ENCODE measurements at places on chromosomes 6 and 20.
A peak's percentile ranks its signal among the peaks of the same experiment; 100 is the strongest.

- peak; percentile 44 for DNase-seq
These were observed 57.8 kb upstream of the PNRC1 start for GRCh38 chr6:89022798-89023197.

DNA sequence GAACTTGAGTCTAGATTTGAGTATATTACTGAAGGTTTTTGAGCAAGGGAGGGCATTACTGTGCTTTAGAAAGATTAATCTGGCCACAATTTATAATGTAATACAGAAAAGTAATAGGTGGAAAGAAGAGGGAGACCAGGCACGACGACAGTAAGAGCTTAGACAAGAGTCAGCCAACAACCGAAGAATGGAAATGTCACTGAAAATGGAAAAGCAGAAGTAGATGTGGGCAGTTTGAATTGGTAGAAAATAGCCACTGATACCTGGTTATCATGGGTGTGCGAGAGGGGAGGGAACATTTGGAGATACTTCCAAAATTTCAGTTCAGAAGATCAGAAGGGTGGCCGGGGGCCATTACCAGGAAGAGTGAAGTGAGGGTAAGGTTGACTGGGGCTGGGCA is 339.1 kb downstream of the UTRN start:
- DNase-seq, result no peak

DNA sequence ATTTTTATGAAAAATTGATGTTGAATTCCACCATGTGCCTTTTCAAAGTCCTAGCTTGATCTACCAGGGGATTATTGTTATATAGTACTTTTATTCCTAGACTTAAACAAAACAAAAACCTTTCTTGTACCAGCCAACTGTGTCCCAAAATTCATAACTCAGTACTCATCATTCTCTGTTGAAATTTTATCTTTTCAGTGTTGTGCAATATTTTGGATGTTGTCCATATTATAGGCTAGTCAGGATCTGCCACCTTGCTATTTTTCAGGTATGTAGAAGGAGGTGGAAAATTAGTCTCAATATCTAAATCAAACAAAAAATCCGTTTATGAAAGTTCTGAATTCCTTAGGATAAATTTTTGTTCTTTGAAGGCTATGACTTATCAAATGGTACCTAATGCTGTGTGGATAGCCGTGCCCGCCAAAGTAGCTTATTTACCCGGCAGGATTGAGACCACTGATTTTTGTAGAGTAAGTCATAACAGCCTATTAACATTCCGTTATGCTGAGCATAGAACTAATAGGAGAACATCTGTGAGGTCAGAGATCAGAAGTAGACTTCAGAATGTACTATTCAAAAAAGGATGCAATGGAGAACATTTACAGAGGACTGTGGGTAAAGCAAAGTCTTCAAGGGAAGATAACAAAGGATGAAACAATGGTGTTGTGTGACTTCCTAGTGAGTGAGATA is 304.7 kb downstream of the SOX4 start:
- no peak for DNase-seq

DNA sequence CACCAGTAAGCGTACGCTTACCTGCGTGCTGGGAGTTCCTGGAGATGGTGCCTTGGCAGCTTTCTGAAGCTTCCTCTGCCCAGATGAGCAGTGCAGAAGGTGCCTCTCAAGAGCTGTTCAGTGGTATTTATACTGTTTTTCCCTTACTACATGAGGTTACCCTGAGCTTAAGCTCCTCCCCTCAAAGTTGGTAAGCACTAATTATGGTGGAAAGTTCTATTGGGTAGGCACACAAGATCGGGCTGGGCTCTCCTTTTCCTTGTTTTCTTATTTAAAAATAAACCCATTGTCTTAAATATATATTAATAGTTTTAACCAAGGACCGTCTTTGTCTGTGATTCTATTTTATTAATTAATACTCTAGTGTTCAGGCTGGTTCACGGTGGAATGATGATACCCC is at the start of gene COL10A1:
TSS of gene COL10A1 (minus strand) at position 101 of the 400 bp plus-strand sequence. CDS start 640 bp downstream, outside the sequence.
- DNase-seq, result no peak

- no peak for DNase-seq
These were observed 325.2 kb downstream of the NRN1 start for GRCh38 chr6:5681480-5681879.

DNA sequence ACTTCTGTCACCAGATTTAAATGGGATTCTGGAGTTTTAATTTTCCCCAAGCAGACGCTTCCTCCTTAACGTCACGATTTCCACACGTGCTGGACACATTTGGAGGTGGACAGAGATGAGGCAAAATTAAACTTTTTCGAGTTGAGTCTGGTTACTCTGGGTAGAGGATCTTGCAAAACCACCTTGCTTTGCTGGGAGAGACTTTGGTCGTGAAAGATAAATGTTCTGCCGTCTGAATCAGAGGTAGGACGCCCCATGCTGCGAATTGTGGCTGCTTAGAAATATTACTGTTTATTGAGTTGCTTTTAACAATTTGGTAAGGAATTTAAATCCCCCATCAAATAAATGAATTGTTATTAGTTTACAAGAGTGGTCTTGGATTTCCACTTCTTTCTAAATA is 46.8 kb downstream of the CTCFL start:
- no peak for DNase-seq

GRCh38 chr6:32882879-32883250 is 28.9 kb downstream of the PSMB9 start:
- DNase-seq, result peak; percentile 79

DNA sequence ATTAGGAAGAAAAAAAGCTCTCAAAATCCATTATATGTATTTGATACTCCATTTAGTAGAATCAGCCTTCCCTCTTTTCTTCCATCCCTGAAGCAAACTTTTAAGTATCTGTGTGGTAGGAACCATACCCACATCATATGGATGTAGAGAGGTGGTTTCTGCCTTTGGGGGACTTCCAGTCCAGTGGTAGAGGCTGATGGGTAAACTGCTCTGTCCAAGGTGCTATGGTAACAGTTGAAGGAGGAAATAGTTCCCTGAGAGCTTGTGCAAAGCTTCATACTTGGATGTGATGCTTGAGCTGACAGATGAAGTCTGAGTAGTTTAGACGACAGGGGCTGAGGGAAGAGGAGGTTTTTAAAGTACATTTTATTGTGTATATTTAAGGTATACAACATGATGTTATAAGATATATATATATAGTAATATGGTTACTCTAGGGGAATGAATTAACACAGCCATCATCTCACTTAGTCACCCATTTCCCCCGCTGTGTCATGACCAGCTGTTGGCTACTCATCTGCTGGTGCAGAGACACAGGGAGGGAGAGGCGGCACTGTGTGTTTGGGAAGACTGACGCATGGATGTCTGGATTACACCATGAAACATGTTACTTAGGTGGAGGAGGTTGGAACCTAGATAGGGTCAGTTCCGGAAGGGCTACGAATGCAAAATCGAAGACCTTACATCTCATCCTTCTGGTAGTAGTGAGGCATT is 185.2 kb downstream of the FARS2 start:
- DNase-seq, result no peak

DNA sequence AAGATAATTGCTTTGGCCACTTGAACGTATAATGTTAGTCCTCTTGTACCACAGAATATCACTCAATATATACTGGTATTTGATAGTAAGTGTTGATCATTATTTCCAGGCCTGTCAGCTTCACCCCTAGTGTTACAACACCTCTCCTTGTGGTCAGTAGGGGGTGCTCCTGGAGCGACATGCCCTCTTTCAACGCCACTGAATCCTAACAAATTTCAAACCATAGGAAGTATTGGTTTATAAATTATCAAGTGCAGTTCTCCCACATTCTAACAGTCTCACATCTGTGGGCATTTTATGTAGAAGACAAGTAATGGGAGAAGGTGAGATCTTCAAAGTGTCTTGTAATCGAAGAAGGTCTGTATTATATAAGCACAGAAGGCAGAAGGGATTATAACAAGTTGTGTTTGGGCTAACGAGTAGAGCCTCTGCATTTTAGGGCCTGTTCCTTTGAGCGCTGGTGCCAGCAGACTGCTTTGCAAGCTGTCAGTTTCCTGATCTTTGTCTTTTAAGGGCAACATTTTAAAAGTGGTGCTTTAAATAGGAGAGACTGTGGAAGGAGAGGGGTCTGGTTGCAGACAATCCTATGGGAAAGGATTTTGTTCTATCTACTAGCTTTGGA is 57.1 kb upstream of the CEP162 start:
- DNase-seq, result peak; percentile 6

DNA sequence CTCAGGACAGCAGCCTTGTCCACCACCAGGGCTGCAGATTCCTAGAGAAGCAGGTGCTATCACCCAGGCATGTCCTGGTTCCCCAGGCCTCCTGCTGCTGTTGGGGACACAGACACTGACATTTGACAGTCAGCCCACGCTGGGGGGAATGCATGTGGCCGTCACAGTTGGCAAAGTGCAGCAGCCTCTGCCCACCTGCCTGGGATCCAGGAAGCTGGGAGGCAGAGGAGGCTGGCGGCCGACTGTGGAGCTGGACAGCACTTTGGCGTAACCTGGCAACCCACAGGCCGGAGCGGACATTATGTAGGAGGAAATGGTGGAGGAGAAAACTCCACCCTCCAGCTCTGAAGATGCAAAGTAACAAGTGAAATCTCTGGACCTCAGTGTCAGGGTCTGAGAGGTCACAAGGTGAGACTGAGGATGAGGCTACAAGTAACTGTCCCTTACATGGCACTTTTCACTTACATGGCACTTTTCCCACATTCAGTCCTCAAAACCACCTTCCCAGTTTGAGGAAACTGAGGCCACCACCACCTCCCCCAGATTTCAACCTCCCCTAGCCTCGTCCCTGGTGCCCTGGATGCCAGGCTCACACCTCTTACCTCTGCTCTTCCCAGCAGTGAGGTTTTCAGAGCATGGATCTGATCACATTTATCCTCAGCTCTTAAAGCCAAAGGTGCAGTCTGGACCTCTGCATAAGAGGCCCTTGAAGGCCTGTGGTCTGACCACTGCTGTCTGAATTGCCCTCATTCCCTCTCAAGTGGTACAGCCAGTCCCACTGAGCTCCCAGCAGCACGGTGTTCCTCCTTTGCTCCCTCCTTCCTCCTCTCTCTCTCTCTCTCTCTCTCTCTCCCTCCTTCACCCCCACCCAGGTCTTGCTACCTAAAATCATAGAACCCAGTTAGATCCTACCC is 8.7 kb downstream of the MAP1LC3A start:
- DNase-seq, result no peak

DNA sequence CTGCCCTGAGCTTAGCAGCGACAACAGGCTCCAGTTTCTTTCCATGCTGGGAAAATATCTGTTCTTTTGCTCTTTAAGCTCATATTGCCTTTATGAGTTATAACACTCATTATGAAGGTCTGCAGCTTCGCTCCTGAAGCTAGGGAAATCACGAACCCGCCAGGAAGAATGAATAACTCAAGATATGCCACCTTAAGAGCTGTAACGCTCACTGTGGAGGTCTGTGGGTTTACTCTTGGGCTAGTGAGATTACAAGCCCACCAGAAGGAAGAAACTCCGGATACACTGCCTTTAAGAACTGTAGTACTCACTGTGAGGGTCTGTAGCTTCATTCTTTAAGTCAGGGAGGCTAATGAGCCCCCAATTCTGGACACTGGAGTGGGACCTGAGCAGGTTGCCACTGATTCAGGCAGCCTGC is 3.0 kb upstream of the SSR1 start:
- DNase-seq, result no peak

DNA sequence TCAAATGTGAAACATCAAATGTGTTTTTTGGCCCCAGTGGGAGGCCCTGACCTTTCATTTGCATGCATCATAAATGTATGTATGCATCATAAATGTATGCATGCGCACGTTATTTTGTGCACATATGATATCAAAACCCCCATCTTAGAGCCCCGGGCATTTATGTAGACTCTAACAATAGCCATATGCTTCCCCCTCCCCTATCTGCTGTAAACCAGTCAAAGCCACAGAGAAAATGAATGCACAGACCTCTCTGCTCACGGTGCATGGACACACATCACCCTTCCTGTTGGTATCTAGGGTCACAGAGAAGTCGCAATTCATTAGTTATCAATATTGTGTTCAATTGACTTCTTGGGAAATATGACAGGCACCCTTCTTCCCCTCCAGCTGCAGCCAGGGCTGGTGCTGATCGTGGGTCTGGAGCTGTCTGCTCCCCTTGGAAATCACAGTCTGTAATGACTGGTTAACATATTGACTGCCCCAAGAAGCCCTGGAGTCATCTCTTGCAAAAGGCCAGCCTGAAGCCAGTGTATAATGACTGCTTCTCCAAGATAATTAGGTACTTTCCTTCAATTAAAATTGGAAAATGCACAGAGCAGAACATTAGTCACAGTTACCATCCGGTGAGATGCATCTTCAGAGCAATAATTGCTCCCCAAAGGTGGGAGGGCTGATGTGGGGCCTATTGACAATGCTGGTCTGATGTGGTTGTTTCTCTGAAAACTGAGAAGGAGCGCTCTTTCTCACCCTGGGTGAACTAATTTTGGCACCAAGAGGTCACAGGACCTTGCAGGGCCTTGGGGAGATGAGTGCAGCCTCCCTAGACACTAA is 532.2 kb downstream of the CDH26 start:
- no peak for DNase-seq

GRCh38 chr20:59013959-59014608 is 5.1 kb upstream of the TUBB1 start:
- peak; percentile 19 for DNase-seq

DNA sequence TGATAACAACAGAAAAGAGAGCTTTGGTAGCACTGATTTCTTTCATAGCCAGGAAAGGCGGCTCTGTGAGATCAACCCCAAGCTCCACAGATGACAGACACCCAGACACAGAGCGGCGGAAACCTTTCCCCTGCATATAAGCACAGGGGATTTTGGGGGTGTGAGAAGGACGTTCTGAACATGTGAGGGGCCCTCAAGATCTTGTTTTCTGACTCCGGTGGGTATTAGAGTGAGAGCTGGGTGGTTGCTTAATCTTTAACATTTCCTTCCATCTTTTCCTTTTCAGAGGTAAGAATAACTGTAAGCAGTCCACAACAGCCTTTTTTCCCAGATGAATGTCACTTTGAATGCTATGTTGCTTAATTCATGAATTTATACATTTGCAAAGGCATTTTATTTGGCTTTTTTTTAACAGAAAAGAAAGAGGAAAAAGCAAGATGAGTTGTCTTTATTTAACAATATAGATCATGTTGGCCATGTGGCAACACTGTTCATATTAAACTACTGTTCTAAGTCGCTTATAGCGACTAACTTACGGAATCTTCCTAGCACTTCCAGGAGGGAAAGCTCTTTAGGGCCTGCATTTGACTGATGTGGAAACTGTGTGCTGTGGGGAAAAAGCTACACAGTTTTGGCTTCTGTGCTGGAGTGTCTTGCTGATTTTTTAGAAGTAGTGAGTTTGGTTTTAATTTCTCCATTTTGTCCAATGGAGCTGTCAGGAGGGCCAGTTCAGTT is 80.5 kb upstream of the NAA20 start:
- no peak for DNase-seq

GRCh38 chr20:63279931-63280330 is 7.3 kb downstream of the ARFGAP1 start:
- DNase-seq, result no peak

DNA sequence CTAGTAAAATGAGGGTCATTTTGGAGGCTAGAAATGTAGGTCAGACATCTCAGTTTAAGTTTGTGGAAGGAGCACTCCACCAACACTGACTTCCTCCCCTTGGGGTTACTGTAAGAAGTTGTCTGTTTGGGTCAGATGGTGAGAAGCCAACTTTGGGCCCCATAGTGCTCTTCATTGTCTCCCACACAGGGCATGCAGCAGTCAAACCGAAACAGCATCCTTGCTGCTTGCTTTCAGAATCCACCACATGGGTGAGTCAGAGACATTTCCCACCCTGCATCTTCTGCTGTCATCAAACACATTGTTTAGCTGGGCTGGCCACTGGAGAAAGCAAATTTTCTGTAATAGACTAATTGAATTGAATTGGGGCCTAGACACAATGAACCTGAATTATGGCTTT is 16.8 kb downstream of the IL17F start:
- DNase-seq, result no peak
